M059J (cell line): ENCODE measurements at places on chromosomes 2 and 18.

GRCh38 chr18:2898186-2898640, 51.4 kb downstream of the EMILIN2 start:
- peak; percentile 73 for DNase-seq

- DNase-seq, result no peak
These were observed 2.3 kb downstream of the INHBB start for GRCh38 chr2:120348134-120348736.

GRCh38 chr2:25373269-25373981, 31.7 kb upstream of the DNMT3A start:
- DNase-seq, result no peak

- no peak for DNase-seq
These were observed 323.7 kb downstream of the SLC4A3 start for GRCh38 chr2:219951099-219951498.

- no peak for DNase-seq
These were observed 684.2 kb downstream of the EPHA4 start for GRCh38 chr2:220887876-220888275.

DNA sequence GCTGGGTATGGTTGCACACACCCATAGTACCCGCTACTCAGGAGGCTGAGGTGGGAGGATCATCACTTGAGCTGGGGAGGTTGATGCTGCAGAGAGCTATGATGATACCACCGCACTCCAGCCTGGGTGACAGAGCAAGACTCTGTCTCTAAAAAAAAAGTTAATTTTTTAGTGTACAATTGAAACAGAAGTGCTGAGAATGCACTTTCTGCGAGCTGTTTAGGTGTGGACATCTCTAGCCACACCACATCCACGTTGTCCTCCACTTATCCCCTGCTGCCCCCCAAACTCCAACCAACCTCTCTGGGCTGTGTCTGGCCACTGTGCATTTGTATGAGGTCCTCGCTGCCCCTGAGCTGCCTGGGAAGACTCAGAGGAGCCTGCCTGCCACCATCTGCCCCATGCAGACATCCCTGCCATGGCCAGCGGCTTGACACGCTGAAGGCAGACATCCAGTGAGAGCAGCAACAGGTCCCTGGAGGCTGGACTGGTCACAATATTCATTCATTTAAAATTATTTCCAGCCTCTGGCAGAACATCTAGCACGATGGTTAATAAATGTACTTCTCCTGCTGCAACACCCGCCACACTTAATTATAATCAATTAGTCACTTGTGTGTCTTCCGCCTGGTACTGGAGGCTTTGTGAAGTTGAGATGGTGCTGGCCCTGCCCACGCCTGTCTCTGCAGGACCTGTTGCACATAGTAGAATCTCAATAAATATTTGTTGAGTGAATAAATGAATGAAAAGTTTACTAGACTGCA, 3.7 kb upstream of the AFF3 start:
- DNase-seq, result no peak

GRCh38 chr2:56001947-56002346, 78.4 kb upstream of the EFEMP1 start:
- DNase-seq, result no peak

- DNase-seq, result peak; percentile 24
These were observed 43.6 kb upstream of the IHH start for GRCh38 chr2:219104107-219105035.

DNA sequence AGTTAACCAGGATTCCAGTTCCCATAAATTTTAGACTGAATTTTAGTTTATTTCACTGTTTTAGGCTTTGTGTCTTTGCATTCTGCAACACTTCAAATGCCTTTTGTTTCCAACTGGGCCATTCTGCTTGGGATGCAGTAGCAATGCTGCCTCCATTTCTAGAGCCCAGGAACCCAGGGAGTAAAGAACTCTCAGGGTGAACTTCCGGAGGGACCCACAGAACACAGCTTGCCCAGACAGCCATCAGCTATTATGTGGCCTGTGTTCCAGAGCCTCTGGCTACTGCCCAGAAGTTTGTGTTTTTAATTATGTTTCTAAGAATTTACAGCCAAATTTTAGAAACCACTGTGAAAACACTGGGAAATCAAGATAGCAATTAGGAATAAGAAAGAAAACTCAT, 145.1 kb downstream of the TMEM163 start:
- DNase-seq, result no peak

DNA sequence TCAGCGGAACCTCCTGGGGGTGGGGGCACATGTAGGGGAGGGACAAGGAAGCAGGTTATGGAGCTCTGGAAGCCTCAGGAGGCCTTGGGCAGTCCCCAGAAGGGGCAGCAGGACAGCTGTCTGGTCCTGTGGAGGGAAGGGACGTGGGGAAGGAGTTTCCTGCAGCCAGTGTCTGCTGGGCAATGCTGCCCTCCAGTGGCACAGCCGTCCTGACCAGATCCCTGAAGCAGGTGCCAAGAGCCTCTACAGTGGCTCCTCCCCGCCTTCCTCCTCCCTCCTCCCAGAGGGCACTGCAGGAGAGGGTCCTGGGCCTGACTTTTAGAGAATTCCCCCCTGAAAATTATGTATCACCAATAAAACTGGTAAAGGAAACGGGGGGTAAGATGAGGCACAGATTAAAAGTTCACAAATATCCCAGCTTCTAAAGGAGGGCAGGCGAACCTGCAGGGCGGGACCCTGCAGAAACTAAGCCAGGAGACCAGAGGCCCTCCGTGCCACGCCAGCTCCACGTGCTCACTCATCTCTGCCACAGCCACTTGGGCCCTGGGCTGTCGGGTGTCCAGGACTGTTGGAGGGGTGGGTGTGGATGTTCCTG, 258.5 kb downstream of the TWIST2 start:
- peak; percentile 40 for DNase-seq

- DNase-seq, result peak; percentile 56
These were observed 277.1 kb upstream of the NRP2 start for GRCh38 chr2:205405194-205405593.

- no peak for DNase-seq
These were observed 184.5 kb upstream of the VRK2 start for GRCh38 chr2:57862153-57862552.

DNA sequence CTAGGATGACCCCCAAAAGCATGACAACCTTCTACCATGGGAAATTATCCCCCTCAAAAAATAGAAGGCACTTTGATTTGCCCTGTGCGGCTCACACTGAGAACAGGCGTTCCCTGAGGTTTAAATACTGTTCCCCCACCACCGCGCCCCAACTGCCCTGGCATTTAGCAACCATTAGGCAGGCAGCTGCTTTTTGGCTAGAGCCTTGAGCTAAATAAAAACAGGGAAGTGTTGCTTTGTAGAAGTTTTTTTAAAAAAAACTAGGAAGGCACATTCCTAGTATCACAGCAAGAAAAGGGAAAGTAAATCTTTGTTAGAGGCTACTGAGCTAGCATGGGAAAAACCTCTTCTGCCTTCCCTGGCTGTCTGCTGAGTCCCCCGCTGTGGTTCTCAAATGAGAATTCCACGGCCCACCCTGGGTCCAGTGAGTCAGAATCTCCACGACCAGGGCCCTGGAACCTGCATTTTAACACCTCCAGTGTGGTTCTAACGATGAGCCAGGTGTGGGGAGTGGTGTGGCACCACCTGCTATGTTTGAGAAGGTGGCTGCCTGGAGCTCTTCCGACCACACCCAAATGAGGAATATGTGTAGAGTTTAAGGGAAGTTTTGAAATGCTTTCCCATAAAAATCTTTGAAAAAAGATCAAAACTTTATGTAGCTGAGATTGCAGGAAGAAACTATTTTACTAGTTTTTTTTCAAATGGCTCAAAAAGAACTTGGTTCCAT, 66.4 kb downstream of the VIT start:
- DNase-seq, result no peak

GRCh38 chr2:160411167-160411566, 82.4 kb downstream of the RBMS1 start:
- DNase-seq, result peak; percentile 91

DNA sequence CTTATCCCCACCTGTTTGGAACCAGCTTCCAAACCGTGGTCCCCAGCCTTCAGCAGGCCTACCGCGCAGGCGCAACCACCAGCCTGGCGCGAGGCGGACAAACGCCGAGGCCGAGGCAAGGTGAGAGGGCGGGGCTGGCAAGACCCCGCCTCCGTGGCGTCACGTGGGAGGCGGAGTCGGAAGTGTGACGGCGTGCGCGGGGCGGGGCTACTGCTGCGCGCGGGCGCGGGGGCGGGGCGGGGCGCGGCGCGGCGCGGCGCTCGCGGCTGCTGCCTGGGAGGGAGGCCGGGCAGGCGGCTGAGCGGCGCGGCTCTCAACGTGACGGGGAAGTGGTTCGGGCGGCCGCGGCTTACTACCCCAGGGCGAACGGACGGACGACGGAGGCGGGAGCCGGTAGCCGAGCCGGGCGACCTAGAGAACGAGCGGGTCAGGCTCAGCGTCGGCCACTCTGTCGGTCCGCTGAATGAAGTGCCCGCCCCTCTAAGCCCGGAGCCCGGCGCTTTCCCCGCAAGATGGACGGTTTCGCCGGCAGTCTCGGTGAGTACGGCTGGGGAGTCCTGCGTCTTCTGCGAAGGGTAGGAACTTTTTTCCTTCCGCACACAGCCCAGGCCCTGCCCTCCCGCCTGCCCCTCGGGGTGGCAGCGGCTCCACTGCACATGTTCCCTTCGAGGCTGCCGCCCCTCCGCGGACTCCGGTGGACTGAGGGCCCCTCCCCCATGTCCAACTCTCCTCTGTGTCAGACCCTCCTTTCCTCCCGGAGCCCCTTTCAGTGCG, at the start of gene EML4:
EML4 (plus strand) TSS at position 254 of the 774 bp plus-strand sequence; CDS start at position 513, 259 bp downstream.
- peak; percentile 76 for DNase-seq

DNA sequence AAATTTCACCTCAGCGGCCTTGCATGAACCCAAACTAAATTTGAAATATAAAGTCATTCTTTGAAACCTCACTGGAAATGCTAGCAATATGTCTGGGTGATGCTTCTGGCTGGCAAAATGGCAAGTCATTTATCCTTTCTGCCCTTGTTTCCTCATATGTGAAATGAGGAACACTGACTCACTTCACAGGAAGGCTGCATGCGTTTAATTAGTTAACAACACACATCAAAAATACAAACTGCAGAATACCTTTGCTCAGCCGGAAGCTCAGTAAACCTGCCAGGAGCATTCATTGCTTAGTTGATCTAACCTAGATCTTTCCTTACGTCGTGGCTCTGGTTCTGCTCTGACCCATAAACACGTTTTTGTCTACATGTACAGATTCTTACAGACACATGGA, 214.2 kb upstream of the ACVR2A start:
- DNase-seq, result no peak

DNA sequence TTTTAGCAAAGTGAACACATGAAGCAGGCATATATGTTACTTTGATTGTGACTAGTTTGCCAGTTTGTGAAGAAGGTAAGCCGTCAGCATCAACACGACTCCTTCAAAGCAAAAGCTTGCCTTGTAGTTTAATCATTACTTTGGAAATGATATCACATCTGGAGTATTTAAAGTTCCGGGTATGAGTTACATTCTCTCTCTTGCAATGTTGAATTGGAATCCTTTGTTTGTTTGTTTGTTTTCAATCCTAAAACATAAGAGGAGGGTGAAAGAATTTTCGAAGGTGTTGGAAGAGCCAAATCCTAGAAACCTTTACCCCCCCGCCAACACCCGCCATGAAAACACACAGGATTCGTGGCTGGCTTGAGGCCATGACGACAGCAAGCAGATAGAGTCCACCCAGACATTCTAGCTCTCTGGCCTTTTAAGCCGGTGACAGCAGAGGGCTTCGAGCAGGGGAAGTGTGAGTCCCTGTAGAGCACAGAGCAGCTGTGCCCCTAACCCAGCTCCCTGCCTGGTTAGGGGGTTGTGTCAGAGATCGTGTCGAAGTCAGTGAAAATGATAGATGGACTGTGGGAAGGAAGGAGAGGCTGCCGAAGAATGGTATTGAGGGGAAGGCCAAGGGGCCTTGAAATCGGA, 103.8 kb upstream of the SMIM21 start:
- no peak for DNase-seq

DNA sequence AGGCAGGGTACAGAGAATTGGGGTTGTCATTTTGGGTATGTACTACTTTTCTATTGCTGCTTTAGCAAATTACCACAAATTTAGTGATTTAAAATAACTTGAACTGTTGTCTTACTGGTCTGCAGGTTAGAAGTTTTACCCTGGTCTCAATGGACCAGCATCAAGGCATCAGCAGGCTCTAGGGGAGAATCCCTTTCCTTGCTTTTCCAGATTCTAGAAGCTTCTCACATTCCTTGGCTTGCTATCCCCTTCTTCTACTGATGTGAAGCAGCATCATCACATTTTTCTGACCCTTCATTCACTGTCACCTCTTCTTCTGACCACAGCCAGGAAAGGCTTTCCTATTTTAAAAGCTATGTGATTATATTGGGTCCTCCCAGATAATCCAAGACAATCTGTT, 237.8 kb upstream of the RBMS1 start:
- no peak for DNase-seq

DNA sequence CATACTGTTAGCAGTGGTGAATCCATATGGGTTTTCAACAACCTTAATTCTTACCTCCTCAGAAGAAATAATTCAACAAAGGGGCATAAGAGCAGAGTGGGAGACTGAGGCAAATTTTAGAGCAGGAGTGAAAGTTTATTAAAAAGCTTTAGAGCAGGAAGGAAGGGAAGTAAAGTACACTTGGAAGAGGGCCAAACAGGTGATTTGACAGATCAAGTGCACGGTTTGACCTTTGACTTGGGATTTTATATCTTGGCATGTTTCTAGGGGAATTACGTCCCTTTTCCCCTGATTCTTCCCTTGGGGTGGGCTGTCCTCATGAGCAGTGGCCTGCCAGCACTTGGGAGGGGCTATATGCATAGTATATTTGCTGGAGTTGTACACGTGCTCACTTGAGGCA, 280.5 kb downstream of the MBD5 start:
- no peak for DNase-seq

GRCh38 chr2:2694746-2695145, 363.7 kb upstream of the MYT1L start:
- DNase-seq, result no peak

DNA sequence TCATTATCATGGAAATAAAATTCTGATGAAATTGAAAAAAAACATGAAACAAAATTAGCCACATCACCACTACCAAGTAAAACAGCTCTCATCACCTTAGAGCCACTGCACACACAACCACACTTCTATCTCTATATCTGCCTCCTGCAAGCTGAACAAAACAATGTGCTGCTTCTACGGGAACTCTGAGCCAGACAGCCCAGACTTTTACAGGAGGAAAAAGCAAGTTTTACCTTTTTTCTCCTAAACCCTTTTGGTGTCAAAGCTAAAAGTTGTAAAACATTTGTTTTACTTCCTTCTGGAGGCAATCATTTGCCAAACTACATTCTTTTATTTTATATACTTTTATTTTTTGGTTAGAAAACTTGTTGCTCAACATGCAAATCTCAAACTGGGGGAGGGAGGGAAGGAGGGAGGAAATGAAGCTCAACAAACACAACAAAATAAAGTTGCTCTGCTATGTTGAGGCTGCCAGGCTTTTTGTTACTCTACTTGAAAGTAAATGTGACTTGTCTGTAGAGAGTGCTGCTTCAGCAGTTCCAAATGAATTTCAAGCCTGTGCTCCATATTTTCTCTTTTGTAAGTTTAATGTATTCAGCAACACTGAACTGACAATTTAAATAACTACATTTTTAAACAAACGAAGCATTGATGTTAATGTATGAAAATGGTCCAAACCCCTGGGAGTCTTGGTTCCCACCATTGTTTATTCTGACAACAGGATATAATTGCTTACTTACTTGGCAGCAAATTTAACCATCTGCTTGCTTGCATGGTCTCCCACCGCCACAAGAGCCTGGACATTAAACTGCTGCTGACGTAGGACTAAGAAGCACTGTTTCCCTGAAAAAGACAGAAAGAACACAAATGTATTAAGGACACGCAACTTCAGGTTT, 24.5 kb downstream of the DARS1 start:
- no peak for DNase-seq

GRCh38 chr2:34178482-34178881, 579.4 kb upstream of the FAM98A start:
- no peak for DNase-seq
